Left lung (tissue), 14 donors: ENCODE measurements at places on chromosomes 2 and 18. TPM values are rescaled to one million over a fixed set of nuclear protein-coding genes. Genes with fewer than 3 reads are reported as not detected.
A peak's percentile ranks its signal among the peaks of the same experiment; 100 is the strongest.

Gene SCG2
- total RNA-seq, result 3.8 TPM

- H3K36me3 ChIP-seq, result peaks cover 64% of the 10 kb centered on the region
- no peak for DNase-seq
- no peak overlapping the region for H3K27ac ChIP-seq
- H3K4me3 ChIP-seq, result no peak overlapping the region
- H3K4me1 ChIP-seq, result peaks cover 4% of the 10 kb centered on the region
- no peaks in the 10 kb centered on the region for H3K27me3 ChIP-seq
Measured at GRCh38 chr2:47013383-47013782, 97.8 kb upstream of the MCFD2 start.

DNA sequence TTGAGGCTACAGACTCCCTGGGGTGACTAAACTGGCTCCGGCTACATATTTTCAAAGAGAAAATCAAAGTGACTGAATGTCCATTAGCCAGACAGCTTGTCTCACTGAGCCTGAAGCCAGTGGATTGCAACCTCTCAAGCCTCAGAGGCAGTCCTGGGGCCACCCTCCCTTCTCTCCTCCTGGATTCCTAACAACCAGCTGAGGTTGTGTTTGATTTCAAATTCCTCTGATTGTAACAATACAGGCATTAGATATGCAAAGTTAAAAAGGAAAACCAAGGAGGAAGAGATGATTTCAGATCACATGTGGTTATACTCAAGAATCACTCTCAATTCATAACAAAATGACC, 101.0 kb upstream of the LMAN1 start:
- H3K27me3 ChIP-seq, result no peaks in the 10 kb centered on the region
- H3K4me1 ChIP-seq, result no peaks in the 10 kb centered on the region
- H3K4me3 ChIP-seq, result no peak overlapping the region
- no peak overlapping the region for H3K27ac ChIP-seq
- DNase-seq, result no peak
- H3K36me3 ChIP-seq, result no peaks in the 10 kb centered on the region

Gene CENPA
- 0.99 TPM for total RNA-seq

- no peak overlapping the region for H3K4me3 ChIP-seq
- H3K27me3 ChIP-seq, result no peaks in the 10 kb centered on the region
- H3K36me3 ChIP-seq, result no peaks in the 10 kb centered on the region
- DNase-seq, result no peak
Measured at GRCh38 chr2:2974982-2975381, 402.6 kb downstream of the EIPR1 start.

DNA sequence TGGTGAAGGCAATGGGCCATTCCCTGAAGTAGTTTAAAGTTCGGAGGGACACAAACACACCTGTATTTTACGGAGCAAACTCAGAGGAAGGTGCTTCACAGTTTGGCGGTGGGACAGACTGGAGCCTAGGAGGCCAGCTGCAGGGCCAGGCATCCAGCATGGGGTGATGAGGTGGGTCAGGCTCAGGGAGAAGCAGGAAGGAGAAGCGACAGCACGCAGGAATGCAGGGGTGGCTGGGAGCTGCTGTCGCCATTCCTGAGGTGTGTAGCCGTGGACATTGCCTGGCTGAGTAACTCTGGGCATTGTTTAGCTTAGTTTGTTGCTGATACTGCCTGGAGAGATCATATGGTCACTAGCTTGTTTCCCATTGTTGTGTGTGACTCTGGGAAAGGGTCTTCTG, 35.8 kb upstream of the METTL21A start:
- no peak overlapping the region for H3K27ac ChIP-seq
- no peak overlapping the region for H3K4me3 ChIP-seq
- H3K4me1 ChIP-seq, result no peaks in the 10 kb centered on the region
- no peaks in the 10 kb centered on the region for H3K27me3 ChIP-seq
- H3K36me3 ChIP-seq, result no peaks in the 10 kb centered on the region

Gene SGPP2
- 31.2 TPM for total RNA-seq

Gene KCNF1
- not detected for total RNA-seq

- no peaks in the 10 kb centered on the region for H3K27me3 ChIP-seq
- DNase-seq, result peak; percentile 1
- H3K27ac ChIP-seq, result no peak overlapping the region
- H3K4me1 ChIP-seq, result peaks cover 34% of the 10 kb centered on the region
Measured at GRCh38 chr18:36127836-36128529, 1.2 kb downstream of the SLC39A6 start.
